Osteocyte (in vitro differentiated cells): ENCODE measurements at places on chromosomes 3 and 15. TPM values are rescaled to one million over a fixed set of nuclear protein-coding genes. Genes with fewer than 3 reads are reported as not detected.

- no peaks in the 10 kb centered on the region for H3K27me3 ChIP-seq
- H3K4me3 ChIP-seq = no peak overlapping the region
- H3K4me1 ChIP-seq = peaks cover 5% of the 10 kb centered on the region
- no peak for DNase-seq
Measured at GRCh38 chr3:162122405-162122804, 625.8 kb downstream of the OTOL1 start.

The CCDC54 gene
- total RNA-seq = not detected in 2 replicates

- no peaks in the 10 kb centered on the region for H3K36me3 ChIP-seq
- peak overlapping the region; percentile 7 for H3K27ac ChIP-seq
- H3K4me3 ChIP-seq = no peak overlapping the region
- H3K4me1 ChIP-seq = peaks cover 59% of the 10 kb centered on the region
Measured at GRCh38 chr15:38867556-38867955, 302.9 kb upstream of the RASGRP1 start.

DNA sequence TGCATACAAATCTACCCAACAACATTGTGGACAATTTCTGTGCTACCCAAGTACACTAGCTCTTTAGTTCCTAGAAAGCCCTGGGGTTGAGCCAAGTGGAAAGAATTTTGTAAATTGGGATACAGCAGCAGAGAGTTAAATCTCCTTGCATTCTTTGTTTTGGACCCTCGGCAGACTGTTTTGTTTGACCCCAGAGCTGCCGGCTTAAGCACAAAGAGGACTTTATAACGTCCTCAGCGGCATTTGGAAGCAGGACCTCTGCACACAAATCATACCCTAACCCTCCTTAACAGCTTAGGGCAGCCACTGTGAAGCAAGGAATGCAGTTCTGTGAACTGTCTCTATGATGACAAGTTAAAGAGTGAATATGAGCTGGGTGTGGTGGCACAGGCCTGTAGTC is 415.3 kb downstream of the CNTN4 start:
- H3K27ac ChIP-seq = no peak overlapping the region
- no peaks in the 10 kb centered on the region for H3K4me1 ChIP-seq
- no peaks in the 10 kb centered on the region for H3K36me3 ChIP-seq
- no peak for DNase-seq
- H3K27me3 ChIP-seq = no peaks in the 10 kb centered on the region

The TIMP4 gene
- total RNA-seq = 5.0 and 5.4 TPM in 2 replicates

The THBS1 gene
- 812 and 849 TPM in 2 replicates for total RNA-seq

The NUP210 gene
- 1.4 and 1.5 TPM in 2 replicates for total RNA-seq

- H3K27me3 ChIP-seq = no peaks in the 10 kb centered on the region
- H3K4me1 ChIP-seq = peaks cover 18% of the 10 kb centered on the region
- H3K36me3 ChIP-seq = no peaks in the 10 kb centered on the region
- DNase-seq = no peak
- no peak overlapping the region for H3K27ac ChIP-seq
Measured at GRCh38 chr3:188067932-188068331, 86.0 kb upstream of the LPP start.
